Liver (tissue), 10 donors: ENCODE measurements at places on chromosomes 12 and 14.

GRCh38 chr14:45156067-45156466, 20.3 kb downstream of the FANCM start:
- H3K27ac ChIP-seq = no peak overlapping the region
- no peaks in the 10 kb centered on the region for H3K36me3 ChIP-seq
- no peak overlapping the region for H3K4me3 ChIP-seq
- H3K27me3 ChIP-seq = no peaks in the 10 kb centered on the region

GRCh38 chr12:92297932-92298696, 152.5 kb upstream of the BTG1 start:
- no peak for DNase-seq
- H3K27me3 ChIP-seq = no peaks in the 10 kb centered on the region
- H3K4me1 ChIP-seq = no peaks in the 10 kb centered on the region
- no peaks in the 10 kb centered on the region for H3K36me3 ChIP-seq

DNA sequence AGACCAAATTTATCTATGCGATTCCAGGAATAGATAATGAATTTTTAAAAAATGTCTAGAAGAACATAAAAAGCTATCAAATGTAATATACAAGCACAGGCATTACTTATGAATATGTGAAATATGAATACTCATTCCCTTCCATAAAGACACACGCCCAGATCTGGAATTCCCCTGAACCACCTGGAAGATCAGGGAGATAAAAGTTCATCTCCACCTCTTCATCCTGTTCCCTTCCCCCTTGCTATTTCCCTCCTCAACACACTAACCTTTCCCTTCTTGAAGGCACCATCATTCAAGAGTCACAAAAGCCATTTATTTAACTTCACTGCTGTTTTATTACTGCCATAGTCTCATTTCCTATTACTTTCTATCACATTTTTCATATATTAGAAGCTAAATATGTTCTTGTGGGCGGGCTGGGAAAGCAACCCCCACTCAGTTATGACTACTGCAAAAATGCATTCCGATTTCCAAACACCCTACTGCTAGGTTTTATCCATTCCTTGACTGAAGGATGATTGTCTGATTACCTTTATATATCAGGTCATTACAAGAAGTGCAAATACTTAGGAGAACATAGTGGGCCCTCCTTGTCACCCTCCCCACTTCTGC, 16.1 kb downstream of the FGD6 start:
- no peak overlapping the region for H3K27ac ChIP-seq
- no peaks in the 10 kb centered on the region for H3K36me3 ChIP-seq
- no peak for DNase-seq
- no peaks in the 10 kb centered on the region for H3K27me3 ChIP-seq
- peaks cover 3% of the 10 kb centered on the region for H3K4me1 ChIP-seq
- no peak overlapping the region for H3K4me3 ChIP-seq

DNA sequence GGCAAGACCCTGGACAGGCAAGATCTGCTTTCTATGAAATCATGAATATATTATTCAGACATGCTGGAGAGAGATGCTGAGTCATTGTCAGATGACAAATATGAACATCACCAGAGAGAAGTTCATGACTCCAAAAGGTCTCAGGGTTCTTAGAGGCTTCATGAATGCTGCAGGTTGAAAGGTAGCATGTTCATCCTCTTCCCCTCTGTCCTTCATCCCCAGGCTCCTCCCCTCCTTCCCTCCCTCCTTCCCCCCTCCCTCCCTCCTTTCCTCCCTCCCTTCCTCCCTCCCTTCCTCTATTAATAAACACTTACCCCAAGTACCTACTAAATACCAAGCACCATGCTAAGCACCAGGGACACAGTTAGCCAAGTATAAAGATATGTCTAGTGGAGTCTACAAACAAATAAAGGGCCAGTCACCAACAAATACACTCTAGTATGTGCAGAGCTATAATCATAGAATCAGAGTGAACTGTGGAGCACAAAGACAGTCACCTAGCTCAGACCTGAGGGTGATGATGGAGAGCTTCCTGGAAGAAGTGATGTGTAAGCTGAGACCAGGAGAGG, 46.2 kb downstream of the RPH3A start:
- no peak overlapping the region for H3K27ac ChIP-seq
- no peak for DNase-seq
- H3K4me1 ChIP-seq = no peaks in the 10 kb centered on the region
- no peaks in the 10 kb centered on the region for H3K36me3 ChIP-seq
- H3K4me3 ChIP-seq = no peak overlapping the region

GRCh38 chr12:43158126-43158525, 393.9 kb downstream of the ADAMTS20 start:
- no peak overlapping the region for H3K4me3 ChIP-seq
- DNase-seq = no peak
- H3K36me3 ChIP-seq = no peaks in the 10 kb centered on the region
- no peak overlapping the region for H3K27ac ChIP-seq
- no peaks in the 10 kb centered on the region for H3K27me3 ChIP-seq

DNA sequence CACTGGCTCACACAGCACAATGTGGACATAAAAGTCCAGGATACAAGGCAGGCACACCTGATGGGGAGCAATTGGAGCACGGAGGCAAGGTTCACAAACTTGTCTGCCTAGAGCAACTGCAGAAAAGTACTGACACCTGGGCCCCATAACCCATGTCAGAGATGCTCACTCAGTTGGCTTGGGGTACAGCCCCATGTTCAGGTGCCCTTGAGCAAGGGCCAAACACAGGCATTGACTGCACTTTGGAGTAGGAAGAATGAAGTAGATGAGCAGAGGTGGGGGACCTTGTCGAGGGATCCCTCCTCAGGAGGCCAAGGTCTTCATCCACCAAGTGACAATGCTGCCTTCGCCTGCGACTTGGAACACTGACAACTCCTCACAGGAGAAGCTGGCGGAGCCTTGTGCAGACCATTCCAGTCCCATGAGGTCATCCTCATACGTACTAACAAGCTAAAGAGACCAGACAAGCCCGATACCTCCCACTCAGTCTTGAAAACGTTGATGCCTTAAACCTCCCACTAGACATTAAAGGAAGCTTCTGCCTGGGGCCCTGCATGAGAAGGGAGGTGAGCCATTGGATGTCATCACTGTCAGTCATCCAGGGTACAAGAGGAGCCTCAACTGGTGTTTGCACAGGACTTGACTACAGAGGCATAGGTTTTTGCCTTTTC, 42.5 kb upstream of the C14orf180 start:
- H3K27me3 ChIP-seq = peaks cover 5% of the 10 kb centered on the region
- H3K4me3 ChIP-seq = no peak overlapping the region
- no peak for DNase-seq
- H3K4me1 ChIP-seq = no peaks in the 10 kb centered on the region
